Cardiac ventricle fibroblast (primary cell): ENCODE measurements at places on chromosomes 11 and 22. TPM values are rescaled to one million over a fixed set of nuclear protein-coding genes. Genes with fewer than 3 reads are reported as not detected.

OR5A1 gene
- not detected in 2 replicates for total RNA-seq

C11orf86 gene
- not detected in 2 replicates for total RNA-seq

CALCB gene
- not detected in 2 replicates for total RNA-seq

OR52H1 gene
- not detected in 2 replicates for total RNA-seq

PLAAT2 gene
- not detected in 2 replicates for total RNA-seq

INTS4 gene
- 12.4 and 15.6 TPM in 2 replicates for total RNA-seq

PNPLA5 gene
- total RNA-seq: not detected in 2 replicates

ANO5 gene
- total RNA-seq: not detected in 2 replicates

PRODH gene
- total RNA-seq: not detected in 2 replicates

NEFH gene
- 0.94 and 1.7 TPM in 2 replicates for total RNA-seq

SLC22A12 gene
- total RNA-seq: not detected in 2 replicates

KIRREL3 gene
- not detected in 2 replicates for total RNA-seq

ADAMTS15 gene
- total RNA-seq: 28.5 and 30.9 TPM in 2 replicates

POTEH gene
- total RNA-seq: not detected in 2 replicates

TMEM191B gene
- not detected in 2 replicates for total RNA-seq

KDM4D gene
- total RNA-seq: 0.25 and 0.64 TPM in 2 replicates

PDGFD gene
- total RNA-seq: 65.8 and 73.8 TPM in 2 replicates

MUC6 gene
- total RNA-seq: not detected in 2 replicates

NRXN2 gene
- total RNA-seq: 15.3 and 15.9 TPM in 2 replicates

ANGPTL5 gene
- 0.69 and 1.6 TPM in 2 replicates for total RNA-seq

TTC38 gene
- total RNA-seq: 31.0 and 36.0 TPM in 2 replicates

ARFIP2 gene
- total RNA-seq: 39.4 and 45.2 TPM in 2 replicates

IGF2 gene
- 10.5 and 17.5 TPM in 2 replicates for total RNA-seq

WNT11 gene
- total RNA-seq: 1.4 and 1.7 TPM in 2 replicates

KRTAP5-9 gene
- total RNA-seq: 0.54 TPM in 1 of 2 replicates, not detected in the other

DERL3 gene
- total RNA-seq: 0.06 TPM in 1 of 2 replicates, not detected in the other

ZC3H12C gene
- total RNA-seq: 9.4 and 10.3 TPM in 2 replicates

ADM gene
- total RNA-seq: 108 and 159 TPM in 2 replicates

A4GALT gene
- total RNA-seq: 33.6 and 34.8 TPM in 2 replicates

MYEOV gene
- total RNA-seq: not detected in 2 replicates
